ENCODE measurements at places on chromosomes 2 and 18. TPM values are rescaled to one million over a fixed set of nuclear protein-coding genes. Genes with fewer than 3 reads are reported as not detected.

DNA sequence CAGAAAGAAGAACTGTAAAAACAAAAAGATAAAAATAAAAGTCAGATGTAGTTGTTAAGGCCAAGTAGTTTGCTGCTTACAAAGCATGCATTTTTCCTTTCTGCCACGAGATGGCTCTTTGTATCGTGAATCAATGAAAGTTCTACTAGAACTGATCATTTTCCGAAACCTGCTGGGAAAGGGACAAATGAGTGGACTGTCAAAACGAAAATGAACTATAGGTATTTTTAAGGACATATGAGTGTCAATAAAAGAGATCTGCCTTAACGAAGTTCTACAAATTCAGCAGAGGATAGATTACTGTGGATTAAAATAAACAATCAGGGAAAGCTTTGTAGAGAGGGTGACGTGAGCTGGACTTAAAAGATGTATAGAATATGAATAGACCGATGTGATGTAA, 15.0 kb upstream of the ELOA2 start:
- no peak overlapping the region for H3K27ac ChIP-seq
- no peak for DNase-seq
- no peaks in the 10 kb centered on the region for H3K36me3 ChIP-seq
- no peaks in the 10 kb centered on the region for H3K4me1 ChIP-seq
- peaks cover 4% of the 10 kb centered on the region for H3K27me3 ChIP-seq

DNA sequence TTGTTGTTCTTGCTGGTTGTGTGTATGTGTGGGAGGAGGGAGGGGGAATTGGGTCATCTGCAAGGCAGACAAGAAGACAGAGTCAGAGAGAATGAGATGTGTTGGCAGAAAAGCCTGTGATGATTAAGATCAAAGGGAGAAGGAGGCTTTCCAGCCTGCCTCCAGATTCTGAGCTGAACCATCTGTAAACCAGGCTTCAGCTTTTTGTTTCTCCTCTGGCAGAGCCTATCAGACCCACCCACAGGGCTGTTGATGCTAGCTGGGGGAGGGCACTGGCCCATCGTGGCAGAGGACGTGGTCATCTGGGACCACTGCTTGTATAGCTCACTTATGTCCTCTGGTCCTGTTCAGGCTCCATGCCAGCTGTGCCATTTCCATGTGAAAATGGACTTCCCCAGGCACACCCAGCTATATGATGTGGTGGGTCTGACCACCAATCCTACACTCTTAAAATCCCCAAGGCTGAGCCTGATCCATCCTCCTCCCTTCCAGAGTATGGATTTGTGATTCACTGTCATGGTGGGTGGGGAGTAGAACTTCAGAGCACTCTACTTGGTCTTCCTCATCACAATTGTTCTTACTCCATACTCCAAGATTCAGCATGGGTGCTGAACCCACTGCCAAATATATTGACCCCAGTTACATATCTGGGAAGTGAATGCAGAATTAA, 27.8 kb upstream of the COL6A3 start:
- H3K4me3 ChIP-seq, result no peak overlapping the region
- H3K27me3 ChIP-seq, result no peaks in the 10 kb centered on the region
- H3K36me3 ChIP-seq, result no peaks in the 10 kb centered on the region
- no peak overlapping the region for H3K27ac ChIP-seq
- H3K4me1 ChIP-seq, result no peaks in the 10 kb centered on the region
- no peak for DNase-seq

DNA sequence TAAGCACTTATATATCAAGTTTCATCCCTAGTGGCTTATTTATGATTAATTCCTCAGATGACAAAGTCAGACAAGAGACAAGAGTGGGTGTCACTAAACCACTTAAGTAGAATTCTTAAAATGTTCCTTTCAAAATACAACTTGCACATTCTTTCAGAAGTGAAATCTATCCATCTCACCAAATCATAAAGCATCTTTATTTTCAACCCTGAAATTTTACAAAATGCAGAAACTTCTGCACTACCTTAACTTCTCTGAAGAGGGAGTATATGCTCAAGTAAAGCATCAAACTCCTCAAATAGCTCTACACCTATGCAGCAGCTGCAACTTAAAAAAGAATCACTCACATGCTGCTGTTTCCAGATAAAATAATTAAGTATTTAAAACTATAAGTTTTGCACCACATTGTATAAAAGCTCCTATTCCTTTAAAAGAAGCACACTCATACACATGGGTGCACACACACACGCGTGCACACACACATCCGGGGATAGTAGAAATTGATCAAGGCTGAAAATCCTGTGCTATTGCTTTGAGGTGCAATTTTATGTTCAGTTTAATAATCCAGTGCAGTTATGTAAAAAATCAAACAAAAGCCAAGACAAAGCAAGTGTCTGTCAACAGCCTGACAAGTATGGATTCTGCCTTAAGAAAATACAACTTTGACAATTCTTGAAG, 244.5 kb downstream of the TCF4 start:
- DNase-seq, result no peak
- no peaks in the 10 kb centered on the region for H3K27me3 ChIP-seq
- no peak overlapping the region for H3K27ac ChIP-seq
- no peaks in the 10 kb centered on the region for H3K36me3 ChIP-seq
- no peaks in the 10 kb centered on the region for H3K4me1 ChIP-seq

Gene SLC9A2
- total RNA-seq, result 0.14 TPM

GRCh38 chr2:222295368-222296062, 3.3 kb downstream of the PAX3 start:
- no peaks in the 10 kb centered on the region for H3K36me3 ChIP-seq
- H3K27me3 ChIP-seq, result peaks cover 100% of the 10 kb centered on the region
- H3K27ac ChIP-seq, result peak overlapping the region; percentile 53
- DNase-seq, result peak; percentile 66

DNA sequence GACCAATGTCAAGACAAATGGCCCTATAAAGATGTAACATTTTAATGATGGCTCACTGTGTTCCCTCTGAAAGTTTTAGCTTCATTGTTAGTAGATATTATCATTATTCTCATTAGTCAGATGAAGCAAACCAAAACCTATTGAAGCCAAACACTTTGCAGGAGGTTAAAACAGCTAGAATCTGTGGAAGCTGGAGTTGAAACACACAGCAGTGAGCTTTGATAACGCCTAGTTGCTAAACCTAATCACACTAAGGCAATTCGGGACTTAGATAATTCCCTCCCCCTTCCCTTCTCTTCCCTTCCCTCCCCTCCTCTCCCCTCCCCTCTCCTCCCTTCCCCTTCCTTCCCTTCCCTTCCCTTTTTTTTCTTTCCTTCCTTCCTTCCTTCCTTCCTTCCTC, 165.7 kb downstream of the TRIB2 start:
- H3K27me3 ChIP-seq, result peaks cover 62% of the 10 kb centered on the region
- no peak overlapping the region for H3K27ac ChIP-seq
- H3K4me1 ChIP-seq, result no peaks in the 10 kb centered on the region
- DNase-seq, result no peak
- no peak overlapping the region for H3K4me3 ChIP-seq

DNA sequence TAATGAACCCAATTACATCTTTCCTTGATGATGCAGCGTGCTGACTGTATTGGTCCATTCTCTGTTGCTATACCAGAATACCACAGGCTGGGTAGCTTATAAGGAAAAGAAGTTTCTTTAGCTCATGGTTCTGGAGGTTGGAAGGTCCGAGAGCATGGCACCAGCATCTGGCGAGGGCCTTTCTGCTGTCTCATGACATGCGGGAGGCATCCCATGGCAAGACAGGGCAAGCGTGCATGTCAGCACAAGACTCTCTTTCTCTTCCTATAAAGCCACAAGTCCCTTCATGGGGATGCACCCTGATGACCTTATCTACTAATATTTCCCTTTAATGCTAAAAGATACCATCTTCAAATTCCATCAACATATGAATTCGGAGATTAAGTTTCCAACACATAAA, 122.8 kb upstream of the FHL2 start:
- no peak for DNase-seq
- H3K36me3 ChIP-seq, result no peaks in the 10 kb centered on the region
- no peaks in the 10 kb centered on the region for H3K27me3 ChIP-seq

Gene CIB4
- total RNA-seq, result not detected

Gene C2orf78
- not detected for total RNA-seq

GRCh38 chr2:41899189-41899588, 148.6 kb upstream of the PKDCC start:
- no peaks in the 10 kb centered on the region for H3K27me3 ChIP-seq
- no peak overlapping the region for H3K4me3 ChIP-seq
- H3K27ac ChIP-seq, result no peak overlapping the region
- no peaks in the 10 kb centered on the region for H3K4me1 ChIP-seq

DNA sequence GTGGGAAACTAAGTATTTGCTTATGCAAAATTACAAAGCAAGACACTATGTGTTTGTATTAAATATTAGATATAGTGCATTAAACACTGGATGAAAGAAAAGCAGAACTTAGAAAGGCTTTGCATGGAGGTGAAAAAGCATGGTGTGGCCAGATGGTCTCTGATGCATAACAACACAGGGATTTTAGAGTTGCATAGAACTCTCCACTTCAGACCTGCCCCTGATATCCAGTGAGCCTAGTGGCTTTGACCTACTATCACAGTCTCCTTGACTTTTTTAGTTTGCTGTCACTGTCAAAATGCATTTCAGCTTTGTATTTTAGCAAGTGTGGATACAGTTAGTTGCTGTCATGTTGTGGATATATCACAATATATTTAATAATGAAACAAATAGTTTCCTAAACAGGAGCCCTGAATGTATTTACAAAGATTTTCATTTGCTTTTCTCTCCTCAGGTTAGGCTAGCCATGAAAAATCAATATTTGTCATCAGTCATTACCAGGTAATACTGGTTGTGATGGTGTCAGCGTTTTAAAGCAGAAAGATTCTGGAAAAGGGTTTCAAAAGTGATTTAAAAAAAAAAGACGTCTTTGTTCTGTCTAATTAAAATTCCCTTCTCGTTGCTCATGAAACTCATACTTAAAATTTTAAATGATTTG, 5.2 kb downstream of the CSRNP3 start:
- H3K27me3 ChIP-seq, result no peaks in the 10 kb centered on the region
- no peaks in the 10 kb centered on the region for H3K36me3 ChIP-seq
- H3K27ac ChIP-seq, result no peak overlapping the region
- no peak for DNase-seq
- H3K4me1 ChIP-seq, result no peaks in the 10 kb centered on the region

DNA sequence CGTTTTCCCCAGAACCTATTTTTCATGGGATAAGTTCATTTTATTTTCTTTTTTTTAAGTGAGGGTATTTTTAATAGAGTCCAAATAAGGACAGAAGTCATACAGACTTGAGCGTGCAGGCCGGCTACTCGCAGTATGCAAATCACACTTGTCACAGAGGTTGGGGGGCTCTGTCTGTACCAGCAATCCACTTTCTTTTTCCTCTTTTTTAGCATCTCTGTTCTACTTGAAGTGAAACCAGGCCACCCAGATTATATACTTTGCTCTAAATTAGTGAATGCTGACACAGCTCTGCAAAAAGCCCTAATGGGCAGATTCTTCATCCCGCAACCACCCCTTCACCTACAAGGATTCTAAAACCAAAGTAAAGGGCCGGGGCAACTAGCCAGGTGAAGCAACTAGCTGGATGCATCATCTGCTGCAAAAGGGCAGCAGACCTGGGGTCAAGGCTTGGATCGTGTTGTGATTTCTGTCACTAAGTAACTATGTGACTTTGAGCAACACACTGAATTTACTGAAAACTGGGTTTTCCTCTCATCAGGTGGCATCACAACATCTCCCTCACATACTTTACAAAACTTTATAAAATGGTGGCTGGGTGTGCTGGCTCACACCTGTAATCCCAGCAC, 18.4 kb downstream of the KDSR start:
- H3K4me1 ChIP-seq, result no peaks in the 10 kb centered on the region
- peaks cover 67% of the 10 kb centered on the region for H3K36me3 ChIP-seq
- no peaks in the 10 kb centered on the region for H3K27me3 ChIP-seq
- no peak for DNase-seq
- H3K4me3 ChIP-seq, result no peak overlapping the region
- no peak overlapping the region for H3K27ac ChIP-seq

GRCh38 chr2:10124538-10125045, 2.1 kb downstream of the RRM2 start:
- no peak for DNase-seq
- H3K4me3 ChIP-seq, result peak overlapping the region; percentile 90
- no peak overlapping the region for H3K27ac ChIP-seq
- H3K4me1 ChIP-seq, result peaks cover 4% of the 10 kb centered on the region

DNA sequence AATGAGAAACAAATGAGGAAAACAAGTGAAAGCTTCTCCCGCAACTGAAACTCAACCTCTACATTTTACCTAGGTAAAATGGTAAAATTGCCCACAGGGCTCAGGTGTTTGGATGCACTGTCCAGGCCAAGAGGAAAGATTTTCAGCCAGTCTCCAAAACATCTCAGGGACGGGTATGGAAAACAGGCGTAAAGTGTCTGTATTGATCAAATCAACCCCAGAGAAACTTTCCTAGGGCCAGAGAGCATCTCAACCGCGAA, 361 bp upstream of the HAT1 start:
- peak overlapping the region; percentile 9 for H3K27ac ChIP-seq
- H3K36me3 ChIP-seq, result peaks cover 13% of the 10 kb centered on the region
- H3K4me1 ChIP-seq, result no peaks in the 10 kb centered on the region
- DNase-seq, result no peak

Gene SERPINB13
- total RNA-seq, result not detected

Gene HOXD4
- not detected for total RNA-seq

- H3K36me3 ChIP-seq, result no peaks in the 10 kb centered on the region
- H3K4me1 ChIP-seq, result no peaks in the 10 kb centered on the region
- DNase-seq, result no peak
- no peak overlapping the region for H3K27ac ChIP-seq
- peaks cover 5% of the 10 kb centered on the region for H3K27me3 ChIP-seq
- no peak overlapping the region for H3K4me3 ChIP-seq
Observed at GRCh38 chr2:68968221-68968620, 6.2 kb upstream of the GKN1 start.

All from endodermal cell (in vitro differentiated cells).